ENCODE measurements at places on chromosomes 6 and 20.

DNA sequence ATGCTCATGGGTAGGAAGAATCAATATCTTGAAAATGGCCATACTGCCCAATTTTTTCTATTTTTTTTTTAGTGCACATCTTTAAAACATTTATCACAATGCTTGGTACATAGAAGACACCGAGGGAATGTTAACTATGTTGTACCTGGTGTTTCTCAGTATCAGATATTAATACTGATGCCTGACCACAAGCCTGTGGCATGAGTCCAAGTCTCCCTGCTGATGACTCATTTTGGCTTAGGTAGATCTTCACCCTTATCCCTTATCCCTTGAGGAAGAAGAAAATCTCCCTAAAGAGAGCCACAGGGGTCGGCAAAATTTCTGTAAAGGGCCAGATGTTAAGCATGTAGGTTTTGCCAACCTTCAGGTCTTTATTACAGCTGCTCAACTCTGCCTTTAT, 14.5 kb downstream of the CD109 start:
- no peak for DNase-seq

DNA sequence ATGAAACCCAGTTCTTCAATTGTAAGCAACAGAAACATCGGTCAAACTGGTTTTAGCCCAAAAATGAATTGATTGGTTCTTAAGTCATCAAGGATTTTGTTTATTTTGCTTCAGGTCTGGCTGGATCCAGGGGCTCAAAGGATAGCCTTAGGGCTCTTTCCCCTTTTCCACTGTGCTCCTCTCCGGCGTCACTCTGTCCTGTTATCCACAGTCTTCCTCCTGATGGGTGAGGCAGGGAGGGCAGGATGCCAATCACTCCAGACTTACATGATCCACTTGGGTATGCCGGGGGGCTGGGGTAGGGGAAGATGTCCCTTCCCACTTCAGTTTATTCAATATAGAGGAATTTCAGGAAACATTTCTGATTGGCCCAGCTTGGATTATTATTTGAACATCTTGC, 40.0 kb downstream of the PLAGL2 start:
- no peak for DNase-seq

DNA sequence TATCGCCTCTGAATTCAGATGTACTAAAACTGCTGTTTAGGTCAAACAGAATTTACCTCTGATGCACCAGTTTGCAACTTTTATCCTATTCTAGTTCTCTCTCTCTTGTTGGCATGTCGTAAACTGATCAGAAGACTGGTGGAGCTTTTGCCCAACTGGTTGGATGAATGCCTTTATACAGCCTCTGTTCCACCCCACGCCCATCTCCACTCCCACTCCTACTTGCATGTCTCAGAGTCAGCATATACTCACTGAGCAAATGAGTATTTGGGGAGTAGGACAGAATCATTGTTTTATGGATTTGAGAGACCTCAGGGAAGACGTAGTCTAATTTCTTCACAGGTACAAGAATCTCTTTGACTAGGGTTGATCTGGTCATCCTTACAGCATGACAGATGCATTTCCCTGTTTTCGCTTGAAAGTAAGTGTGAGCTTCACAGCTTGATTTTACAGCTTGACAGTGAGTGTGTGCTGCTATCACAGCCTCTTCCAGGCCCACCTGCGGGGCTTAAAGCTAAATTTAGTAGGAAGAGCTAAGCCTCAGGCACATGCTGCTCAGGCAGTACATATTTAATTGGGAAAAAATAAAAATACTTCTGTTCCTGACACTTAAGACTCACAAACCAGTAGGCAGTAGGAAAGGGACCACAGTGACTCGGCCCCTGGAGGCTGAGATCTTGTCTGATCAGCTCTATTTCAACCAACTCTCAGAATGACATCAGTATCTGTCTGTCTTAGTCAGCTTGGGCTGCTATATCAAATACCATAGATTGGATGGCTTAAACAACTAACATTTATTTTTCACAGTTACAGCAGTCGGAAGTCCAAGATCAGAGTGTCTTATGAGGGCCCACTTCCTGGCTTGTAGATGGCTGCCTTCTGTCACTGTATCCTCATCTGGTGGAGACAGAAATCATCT, 30.4 kb downstream of the TRMT6 start:
- DNase-seq, result no peak

DNA sequence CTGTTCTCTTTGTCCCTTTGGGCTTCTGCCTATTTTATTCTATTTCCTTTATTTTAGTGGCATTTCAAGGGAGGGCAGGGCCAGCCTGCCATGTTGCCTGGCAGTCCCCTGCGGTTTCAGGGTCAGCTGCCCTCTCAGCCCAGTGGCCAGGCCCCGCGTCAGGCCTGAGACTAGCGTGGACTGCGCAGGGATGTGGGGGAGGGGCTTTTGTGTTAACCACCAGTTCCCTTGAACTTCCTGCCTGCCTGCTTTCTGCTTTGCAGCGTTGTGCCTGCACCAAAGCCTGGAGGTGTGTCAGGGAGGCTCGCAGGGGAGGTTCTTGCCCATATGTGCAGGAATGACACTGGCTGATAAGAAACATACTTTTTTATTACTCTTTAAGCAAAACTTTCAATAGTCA, 157.6 kb downstream of the SLC35B3 start:
- no peak for DNase-seq

DNA sequence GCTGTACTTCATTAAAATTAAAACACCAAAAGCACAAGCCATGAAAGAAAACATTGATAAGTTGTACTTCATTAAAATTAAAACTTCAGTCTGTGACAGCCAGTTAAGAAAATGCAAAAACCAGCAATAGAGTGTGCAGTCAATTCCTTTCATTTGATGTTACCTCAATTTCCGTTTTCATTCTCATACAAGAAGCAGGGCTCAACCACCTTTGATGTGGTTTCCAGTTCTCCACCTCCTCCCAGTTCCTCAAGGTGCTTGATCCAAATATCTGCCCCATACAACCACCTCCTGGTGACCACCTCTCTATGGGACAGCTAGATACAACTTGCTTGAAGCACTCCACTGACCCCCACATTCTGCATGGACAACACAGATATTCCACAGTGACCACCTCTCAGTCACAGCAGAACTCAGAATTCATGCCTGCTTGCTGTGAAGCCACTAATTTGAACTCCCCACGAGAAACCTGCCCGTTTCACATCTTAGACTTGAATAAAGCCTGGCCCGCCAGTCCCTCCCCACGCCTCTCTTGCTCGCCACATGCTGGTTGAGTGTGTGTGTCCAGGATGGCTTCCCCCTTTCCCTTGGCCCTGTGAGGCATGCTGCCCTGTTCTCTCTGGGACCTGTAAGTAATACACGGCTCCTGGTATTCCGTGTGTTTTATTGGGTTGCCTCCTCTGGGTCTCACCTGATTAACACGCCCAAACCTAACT, 66.1 kb downstream of the FAM50B start:
- no peak for DNase-seq

DNA sequence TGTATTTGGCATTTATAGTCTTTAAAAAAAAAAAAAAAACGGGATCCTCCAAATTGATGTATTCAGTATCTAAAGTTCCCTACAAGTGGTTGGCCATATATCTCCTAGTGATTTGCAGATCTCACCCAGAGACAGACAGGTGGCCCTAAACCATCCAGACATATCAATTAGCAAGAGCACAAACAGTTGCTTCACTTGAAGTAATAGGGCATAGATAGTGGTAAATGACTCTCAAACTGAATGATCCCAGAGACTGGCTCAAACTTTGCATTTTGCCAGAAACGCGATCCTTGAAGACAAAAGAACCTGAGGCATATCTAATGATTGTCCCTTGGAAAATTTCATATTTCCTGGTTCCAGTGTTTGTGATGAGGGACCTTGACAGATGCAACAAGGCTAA, 54.6 kb downstream of the HMGCLL1 start:
- DNase-seq, result no peak

GRCh38 chr20:31760519-31761240, 21.6 kb downstream of the TPX2 start:
- no peak for DNase-seq

- no peak for DNase-seq
These were observed 42.8 kb downstream of the RPF2 start for GRCh38 chr6:111024681-111025080.

DNA sequence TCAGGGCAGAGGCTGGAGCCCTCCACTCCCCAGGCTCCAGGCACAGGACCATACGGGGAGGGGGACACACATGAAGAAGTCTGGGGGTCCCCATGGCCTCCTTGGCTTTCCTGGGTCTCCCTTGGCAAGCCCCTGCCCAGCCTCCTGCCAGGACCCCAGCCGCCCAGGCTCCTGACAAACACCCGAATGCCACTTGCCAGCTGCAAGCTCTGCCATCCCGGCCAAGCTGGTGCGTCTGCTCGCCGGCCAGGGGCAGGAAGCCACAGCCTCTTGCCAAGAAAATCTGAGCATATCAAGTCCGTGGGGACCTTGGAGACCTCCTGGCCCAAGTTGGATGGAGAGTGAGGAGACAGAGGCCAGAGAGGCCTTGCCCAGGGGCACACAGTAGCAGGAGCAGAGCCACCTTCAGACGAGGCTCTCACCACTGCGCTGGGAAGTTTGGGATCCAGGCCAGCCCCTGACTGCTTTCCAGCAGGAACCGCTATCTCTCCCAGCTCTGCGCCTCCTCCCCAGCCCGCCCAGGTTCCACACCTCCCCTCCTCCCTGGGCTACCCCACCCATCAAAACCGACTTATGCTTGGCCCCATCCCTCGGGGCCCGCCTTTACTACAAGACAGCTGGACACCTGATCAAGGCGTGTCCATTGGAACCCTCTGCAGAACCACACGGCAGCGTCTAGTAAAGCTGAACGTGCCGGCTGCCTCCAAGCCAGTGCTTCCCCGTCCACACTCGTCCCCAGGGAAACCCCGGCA, 80.2 kb downstream of the GRM4 start:
- DNase-seq, result no peak

GRCh38 chr20:22925613-22925983, 109.5 kb upstream of the SSTR4 start:
- DNase-seq, result no peak

DNA sequence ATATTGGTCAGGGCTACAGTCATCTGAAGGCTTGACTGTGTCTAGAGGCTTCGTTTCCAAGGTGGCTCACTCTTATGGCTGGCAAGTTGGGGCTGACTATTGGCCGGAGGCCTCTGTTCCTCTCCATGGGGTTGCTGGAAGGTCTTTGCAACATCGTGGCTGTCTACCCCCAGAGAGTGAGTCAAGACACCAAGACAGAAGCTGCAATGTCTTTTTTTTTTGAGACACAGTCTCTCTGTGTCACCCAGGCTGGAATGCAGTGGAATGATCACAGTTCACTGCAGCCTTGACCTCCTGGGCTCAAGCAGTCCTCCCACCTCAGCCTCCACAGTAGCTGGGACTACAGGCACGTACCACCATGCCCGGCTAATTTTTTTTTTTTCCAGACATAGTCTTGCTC, 29.4 kb upstream of the KIF3B start:
- no peak for DNase-seq

DNA sequence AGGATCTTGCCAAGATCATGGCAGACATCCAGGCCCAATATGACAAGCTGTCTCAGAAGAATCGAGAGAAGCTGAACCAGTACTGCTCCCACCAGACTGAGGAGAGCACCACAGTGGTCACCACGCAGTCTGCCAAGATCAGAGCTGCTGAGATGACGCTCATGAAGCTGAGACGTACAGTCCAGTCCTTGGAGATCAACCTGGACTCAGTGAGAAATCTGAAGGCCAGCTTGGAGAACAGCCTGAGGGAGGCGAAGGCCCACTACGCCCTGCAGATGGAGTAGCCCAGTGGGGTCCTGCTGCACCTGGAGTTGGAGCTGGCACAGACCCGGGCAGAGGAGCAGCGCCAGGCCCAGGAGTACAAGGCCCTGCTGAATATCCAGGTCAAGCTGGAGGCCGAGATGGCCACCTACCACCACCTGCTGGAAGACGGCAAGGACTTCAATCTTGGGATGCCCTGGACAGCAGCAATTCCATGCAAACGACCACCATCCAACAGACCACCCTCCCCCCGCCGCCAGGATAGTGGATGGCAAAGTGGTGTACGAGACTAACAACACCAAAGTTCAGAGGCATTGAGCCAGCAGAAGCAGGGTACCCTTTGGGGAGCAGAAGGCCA, 44.7 kb upstream of the GRM4 start:
- no peak for DNase-seq

- no peak for DNase-seq
These were observed 184.2 kb upstream of the SPTLC3 start for GRCh38 chr20:12824328-12825225.

GRCh38 chr6:7323074-7323473, 10.1 kb upstream of the SSR1 start:
- DNase-seq, result no peak

GRCh38 chr6:139932671-139933070, 558.2 kb upstream of the CITED2 start:
- DNase-seq, result no peak

- DNase-seq, result peak; percentile 44
These were observed 71.7 kb downstream of the SNX5 start for GRCh38 chr20:17896771-17897369.

- no peak for DNase-seq
These were observed 60.4 kb upstream of the AKAP12 start for GRCh38 chr6:151179321-151179720.

GRCh38 chr20:16864069-16864468, 115.9 kb downstream of the OTOR start:
- DNase-seq, result no peak

- DNase-seq, result no peak
These were observed 623 bp upstream of the SNX9 start for GRCh38 chr6:157822245-157823000.

DNA sequence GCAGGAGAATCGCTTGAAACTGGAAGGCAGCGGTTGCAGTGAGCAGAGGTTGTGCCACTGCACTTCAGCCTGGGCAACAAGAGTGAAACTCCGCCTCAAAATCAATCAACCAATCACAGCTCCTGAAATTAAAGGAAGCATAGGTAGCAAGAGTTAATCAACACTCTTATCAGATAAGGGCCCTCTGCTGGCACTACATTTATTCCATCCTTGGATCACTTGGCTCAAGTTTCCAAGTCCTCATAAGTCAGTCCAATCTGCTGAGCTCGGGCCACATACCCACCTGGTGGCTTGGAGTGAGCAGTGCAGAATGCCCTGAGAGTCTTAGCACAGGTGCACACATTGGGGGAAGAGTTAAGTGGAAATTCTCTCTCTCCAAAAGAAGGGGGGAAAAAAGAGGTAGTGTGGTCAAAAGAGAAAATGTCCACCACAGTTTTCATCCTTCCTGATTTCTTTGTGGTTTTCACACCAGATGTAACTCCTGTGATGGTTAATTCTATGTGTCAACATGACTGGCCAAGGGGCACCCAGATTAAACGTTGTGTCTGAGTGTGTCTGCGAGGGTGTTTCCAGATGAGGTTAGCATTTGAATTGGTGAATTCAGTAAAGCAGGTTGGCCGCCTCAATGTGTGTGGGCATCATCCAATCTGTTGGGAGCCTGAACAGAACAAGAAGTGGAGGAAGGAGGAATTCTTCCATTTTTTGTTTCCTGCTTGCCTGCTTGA, 14.2 kb upstream of the FAM8A1 start:
- no peak for DNase-seq

DNA sequence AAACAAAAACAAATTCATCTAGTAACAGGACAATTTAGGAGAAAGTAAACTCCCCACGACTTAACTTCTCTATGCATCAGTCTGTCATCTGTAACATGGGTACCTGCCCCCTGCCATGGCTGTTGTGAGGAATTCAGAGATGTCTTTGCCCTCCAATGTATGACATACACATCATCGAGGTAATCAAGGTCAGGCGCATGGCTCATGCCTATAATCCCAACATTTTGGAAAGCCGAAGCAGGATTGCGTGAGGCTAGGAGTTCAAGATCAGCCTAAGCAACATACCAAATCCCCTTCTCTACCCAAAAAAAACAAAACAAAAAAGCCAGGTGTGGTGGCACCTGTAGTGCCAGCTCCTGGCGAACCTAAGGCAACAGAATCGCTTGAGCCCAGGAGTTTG, 9.0 kb downstream of the EEF1A1 start:
- no peak for DNase-seq

Data from GM13977 (cell line).